ENCODE measurements at places on chromosomes 2 and 18.

- DNase-seq, result no peak
Observed at GRCh38 chr2:43518181-43518580, 77.7 kb downstream of the THADA start.

DNA sequence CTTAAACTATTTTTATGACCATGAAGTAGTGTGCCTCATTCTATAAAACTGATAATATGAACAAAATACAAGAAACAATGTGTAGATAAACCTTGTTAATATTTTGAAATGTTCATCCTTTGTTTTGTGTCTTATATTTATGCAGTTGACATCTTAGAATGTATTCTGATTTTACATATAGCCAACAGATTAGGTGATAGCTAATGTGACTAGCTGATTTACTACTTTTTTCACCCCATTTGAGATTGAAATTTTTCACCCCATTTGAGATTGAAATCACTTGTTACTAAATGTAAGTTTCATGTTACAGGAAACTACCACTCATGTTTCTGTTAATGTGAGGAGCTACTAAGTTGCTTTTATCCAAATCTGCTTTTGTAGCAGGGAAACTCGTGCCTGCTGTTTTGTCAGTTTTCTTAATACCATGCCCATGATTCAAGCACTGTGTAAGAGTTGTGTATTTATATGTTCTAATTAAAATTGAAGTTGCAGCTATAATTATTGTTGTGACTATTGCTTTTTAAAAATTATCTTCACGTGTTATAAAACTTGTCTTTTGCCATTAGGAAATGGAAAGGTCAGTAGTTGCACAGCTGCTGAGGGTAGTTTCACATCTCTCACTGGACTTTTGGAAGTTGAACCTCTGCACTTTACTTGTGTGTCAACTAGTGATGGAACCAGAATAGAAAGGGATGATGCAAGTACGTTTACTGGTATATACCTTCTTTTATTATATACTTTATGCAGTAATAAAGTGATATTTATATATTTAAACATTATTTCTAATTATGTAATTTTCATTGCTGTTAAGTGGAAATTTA is 96.6 kb downstream of the BIRC6 start:
- no peak for DNase-seq

DNA sequence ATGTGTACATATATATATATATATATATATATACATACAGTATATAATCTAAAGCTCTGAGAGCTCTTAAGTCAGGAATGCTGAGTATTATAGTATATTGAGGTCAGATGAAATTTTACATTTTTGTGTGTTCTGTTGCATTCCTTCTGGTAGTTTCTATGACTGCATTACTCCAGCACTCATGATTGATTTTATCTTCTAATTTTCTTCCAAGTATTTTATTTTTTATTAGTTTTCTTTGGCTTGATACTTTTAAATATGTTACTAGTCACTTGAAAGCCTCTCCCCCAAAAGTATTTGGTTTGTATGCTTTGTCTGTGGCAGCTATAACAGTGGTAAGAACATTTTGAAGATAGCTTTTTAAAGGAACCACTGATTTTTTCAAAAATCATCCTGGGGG is 25.0 kb downstream of the METTL21A start:
- no peak for DNase-seq

DNA sequence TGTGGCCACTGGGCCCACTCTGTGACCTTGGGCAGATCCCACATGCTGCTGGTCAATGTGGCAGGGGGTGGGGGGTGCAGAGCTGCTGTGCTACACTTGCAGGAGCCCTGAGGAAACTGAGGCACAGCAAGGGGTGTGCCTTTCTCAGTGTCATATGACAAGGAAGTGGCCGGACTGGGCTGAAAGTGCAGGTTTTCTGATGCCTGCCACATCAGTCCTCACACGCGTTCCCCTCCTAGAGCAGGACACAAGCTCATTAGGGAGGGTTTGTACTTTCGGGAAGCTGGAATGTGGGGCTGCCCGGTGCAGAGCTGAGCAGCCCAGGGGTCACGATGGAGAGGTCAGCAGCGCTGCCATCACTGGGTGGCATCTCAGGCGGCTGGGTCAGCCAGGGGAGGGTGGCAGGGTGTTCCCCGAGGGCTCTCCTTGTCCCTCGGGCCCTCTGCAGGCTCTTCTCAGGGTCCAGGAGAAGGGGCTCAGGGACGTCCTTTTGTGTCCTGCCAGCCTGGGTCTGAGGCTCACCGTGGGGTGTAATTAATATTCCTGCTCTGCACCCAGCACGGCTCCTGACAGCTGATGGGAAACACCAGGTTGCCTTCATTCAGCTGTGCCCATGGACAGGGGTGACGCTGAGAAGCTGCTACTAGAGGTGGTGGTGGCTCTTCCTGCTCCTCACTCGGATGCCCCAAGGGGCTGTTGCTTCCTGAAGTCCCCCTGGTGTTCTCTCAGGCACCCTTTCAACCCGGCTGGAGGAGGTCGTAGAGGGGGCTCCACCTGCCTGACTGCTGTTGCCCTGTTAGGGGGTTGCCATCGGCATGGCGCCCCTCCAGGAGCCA is 62.1 kb upstream of the HDAC4 start:
- DNase-seq, result no peak

GRCh38 chr18:45173799-45174519 is 441.3 kb upstream of the SLC14A2 start:
- no peak for DNase-seq

- no peak for DNase-seq
Observed at GRCh38 chr2:54803783-54804751, 80.6 kb downstream of the EML6 start.

DNA sequence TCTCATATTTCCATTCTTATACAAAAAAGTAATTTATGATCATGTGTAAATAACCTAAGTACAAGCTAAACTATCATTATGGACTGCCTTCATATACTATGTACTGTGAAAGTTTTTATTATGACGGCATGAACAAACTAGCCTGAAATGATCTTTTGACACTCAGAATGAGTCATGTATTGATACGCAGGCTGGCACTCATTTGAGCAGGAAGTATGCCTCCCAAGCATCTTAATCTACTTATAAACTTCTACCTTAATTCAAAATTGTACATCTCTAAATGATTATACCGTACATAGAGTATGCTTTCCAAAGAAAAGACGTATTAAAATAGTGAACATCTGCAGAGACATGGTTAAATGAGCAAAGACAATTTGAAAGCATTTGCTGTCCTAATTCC is 207.1 kb upstream of the SPOPL start:
- DNase-seq, result no peak
